ENCODE measurements at places on chromosomes 11 and 22.
A peak's percentile ranks its signal among the peaks of the same experiment; 100 is the strongest.

- no peak for DNase-seq
Observed at GRCh38 chr11:8707541-8708191, 25.1 kb downstream of the RPL27A start.

DNA sequence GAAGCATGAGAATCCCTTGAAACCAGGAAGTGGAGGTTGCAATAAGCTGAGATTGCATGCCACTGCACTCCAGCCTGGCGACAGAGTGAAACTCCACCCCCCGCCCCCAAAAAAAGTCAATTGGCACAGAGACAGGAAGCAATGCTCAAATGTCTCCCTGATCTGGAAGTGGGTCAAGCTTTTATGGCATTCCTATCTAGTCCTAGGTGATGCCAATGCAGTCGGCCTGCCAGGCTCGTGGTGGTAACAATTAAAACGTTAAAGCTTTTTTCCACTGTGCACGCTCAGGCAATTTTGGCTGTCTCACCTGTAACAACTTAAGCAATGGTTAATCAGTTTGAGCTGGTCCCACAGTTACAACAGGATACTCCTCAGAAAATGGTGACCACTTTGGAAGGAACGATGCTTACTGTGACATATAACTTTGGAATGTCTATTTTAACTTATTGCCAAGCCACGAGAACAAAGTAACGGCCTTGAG is 18.9 kb upstream of the PISD start:
- no peak for DNase-seq

DNA sequence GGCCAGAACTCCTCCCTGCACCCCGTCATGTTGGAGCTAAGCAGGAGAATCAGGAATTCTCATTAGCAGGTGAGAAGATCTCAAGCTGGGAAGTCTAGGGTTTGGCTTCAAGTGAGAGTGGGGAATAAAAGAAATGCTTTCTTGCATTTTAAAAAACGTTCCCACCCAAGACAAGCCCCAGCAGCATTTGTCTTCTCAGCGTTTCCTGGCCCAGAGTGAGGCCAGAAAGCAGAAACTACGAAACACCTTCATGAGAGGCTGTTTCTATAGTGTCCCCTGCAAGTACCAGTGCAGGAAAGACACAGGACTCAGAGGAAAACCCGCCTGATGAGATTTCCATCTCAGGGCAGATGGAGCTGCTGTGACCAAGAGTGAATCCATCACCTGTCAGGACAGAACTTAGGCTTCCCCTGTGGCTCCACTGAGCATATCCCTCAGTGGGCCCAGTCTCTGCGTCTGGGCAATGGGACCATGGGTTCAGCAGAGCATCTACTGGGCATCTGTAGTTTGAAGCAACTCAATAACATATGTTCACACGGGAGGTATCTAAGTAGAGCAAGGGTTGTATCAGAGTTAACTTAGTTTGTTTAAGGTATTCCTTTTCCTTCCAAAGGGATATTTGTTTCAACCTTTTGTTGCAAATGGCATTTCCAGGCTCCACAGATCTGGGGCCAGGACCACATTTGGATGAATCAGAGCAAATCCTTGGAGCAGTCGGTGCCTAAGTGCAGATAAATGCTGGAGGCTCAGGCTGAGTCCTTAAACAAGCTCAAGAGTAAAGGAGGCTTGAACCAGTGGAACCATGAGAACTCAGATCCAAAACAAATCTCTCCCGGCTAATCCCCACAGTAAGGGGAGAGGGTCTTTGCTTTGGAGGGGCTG is 548.3 kb downstream of the MIAT start:
- no peak for DNase-seq

DNA sequence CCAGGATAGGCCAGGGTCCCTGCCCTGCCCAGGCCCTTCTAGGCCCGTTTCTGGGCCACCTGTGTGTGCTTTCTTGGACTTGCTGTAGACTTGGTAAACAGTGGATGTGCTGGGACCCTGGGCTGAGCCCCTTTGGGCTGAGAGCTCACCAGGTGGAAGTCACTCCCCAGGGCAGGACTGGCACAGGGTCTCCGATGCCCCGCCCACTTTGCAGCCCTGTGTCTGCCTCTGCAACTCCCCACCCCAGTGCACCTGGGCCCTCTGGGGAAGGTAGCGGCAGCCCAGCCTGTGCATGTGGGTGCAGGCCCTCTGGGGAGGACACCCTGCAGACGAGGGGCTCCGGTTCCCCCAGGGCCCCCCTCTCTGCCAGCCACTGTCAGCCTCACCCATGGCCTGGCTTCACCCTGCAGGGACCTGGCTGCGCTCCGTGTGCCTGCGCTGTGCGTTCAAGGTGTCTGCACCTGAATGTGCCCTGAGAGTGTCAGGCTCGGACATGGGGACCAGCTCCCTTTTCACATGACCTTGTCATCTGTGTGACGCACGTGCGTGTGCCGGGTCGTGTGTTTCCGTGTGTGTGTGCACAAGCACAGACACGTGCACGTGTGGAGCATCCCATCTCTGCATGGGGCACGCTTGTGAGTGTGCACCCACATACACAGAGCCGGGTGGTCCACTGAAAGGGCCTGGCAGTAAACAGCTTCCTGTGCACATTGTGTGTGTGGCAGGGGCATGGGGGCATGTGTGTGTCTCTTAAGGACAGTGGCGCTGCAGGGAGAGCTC is 118.5 kb downstream of the KCNQ1OT1 start:
- DNase-seq: peak; percentile 7

- no peak for DNase-seq
Observed at GRCh38 chr11:8698917-8699441, 16.4 kb downstream of the RPL27A start.

DNA sequence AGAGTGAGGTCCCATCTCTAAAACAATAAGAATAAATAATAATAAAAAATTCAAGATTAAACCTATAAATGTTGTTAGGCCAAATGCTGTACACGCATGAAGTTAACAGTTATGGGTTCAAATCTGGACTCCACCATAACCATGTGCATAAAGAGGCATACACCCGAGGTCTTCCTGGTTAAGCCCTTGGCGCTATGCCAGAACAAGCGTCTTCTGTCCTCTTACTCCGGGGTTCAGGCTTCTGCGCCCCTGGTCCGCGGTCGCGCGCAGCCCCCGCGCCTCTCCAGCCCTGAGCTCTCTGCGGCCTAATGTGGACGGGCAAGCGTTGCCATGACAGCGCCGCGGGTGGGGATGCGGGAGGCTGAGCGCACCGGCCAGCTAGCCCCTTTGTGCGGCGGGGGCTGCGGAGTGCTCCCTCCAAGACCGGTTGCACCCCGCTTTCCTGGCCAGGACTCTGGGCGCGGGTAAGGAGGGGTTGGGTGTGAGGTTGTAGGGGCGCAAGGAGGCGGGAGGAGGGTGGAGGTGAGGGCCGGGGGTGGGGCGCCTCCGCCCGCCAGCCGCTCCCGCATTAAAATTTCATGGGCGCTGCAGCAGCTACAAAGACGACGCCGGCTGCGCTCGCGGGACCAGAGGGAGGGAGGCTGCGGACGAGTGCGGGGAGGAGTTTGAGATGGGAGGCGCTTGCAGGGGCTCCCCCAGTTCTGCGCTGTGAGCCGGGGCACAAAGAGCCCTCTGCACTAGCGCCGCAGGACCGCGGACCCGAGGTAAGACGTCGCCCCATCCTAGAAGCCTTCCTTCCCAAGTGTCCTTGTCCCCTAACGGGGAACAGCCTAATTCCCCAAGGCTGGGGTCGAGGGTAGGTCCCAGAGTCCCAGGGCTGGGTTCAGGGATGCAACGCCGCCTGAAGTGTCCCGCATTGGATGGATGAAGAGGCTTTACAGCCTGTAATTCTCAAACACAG is at the start of gene MIAT:
Gene MIAT, plus strand, starts transcription at position 698 of the 961 bp plus-strand sequence.
- DNase-seq: no peak

DNA sequence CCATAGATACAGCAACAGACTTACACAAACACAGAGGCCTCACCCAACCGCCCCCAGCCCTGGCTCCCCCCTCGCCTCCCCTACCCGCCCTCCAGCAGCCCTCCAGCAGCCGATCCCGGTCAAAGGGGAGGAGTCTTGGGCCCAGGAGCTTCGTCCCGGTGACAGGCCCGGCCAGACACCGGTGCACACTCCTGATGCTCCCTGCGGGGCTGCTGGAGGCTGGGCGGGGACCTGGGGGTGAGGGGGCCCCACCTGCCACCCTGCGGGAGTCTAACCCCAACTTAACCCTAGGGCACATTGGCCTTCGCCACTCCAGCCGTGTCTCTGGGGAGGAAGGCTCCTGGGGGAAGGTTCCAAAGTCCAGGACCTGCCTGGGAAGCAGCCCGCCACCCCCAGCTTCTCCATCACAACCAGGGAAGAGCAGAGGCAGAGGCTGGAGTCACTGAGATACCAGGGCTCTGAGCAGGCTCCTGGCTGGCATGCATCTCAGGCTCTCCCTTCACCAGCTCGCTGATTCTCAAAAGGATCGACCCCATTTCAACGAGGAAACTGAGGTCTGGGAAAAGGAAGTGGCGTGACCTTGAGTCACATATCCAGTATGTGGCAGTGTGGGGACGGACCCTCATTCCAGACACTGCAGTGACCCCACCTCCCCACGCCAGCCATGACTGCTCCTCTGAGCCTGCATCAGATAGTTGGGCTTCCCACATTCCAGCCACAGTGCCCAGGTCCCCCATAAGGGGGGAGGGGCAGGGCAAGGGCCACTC is 14.4 kb downstream of the BCL9L start:
- no peak for DNase-seq

DNA sequence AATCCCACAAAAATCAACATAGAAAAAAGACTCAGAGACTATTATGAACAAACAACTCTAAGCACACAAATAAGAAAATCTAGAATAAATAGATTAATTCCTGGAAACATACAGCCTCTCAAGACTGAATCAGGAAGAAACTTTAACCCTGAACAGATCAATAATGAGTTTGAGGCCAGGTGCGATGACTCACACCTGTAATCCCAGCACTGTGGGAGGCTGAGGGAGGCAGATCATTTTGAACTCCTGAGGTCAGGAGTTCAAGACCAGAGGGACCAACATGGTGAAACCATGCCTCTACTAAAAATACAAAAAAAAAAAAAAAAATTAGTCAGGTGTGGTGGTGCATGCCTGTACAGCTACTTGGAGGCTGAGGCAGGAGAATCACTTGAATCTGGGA is 499.5 kb upstream of the LUZP2 start:
- no peak for DNase-seq

GRCh38 chr11:19792510-19792909 is 79.9 kb downstream of the NAV2 start:
- no peak for DNase-seq

GRCh38 chr11:73931039-73931645 is 19.7 kb upstream of the DNAJB13 start:
- DNase-seq: no peak

- no peak for DNase-seq
Observed at GRCh38 chr11:14339356-14339755, 19.6 kb downstream of the RRAS2 start.

DNA sequence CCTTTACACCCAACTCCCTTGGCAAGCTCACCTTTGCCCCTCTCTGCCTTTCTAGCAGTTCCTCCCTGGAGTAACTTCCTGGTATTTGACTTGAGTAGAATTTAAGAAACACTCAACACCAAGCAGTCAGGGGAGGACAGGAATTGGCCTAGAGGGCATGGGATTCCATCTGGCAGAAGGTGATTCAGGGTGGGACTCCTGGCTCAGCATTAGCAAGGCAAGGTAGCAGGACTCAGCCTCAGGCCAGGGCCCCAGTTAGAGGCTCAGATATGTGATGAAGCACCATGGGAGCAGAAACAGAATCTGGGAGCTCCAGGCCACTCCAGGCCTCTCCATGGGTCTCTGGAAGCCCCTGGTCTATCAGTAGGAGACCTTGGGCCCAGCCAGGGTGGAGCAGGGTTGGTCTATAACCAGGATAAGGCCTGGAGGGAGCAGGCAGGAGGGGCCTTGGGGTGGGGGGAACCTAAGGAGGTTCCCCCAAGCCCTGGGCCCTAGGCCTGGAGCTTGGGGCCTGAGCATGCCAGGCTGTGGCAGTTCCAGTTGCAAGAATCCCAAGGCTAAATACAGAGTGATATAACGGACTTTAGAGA is 148.2 kb downstream of the PARVA start:
- DNase-seq: no peak

DNA sequence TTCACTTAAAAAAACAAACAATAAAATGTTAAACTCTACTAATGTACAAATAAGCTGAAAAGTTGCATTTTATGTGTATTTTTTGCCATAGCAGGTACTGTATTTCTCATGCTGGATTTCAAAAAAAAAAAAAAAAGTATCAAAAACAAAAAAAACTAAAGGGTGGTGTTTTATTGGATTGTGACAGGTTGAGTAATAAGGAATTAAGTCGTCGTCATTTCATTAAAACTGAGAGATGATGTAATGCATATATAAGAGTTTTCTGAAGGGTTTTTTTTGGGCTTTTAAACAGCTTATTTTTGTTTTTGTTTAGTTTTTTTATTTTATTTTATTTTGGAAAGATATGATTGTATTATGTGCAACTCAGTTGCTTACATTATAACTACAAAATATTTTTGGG is 10.9 kb upstream of the ADSL start:
- DNase-seq: no peak

DNA sequence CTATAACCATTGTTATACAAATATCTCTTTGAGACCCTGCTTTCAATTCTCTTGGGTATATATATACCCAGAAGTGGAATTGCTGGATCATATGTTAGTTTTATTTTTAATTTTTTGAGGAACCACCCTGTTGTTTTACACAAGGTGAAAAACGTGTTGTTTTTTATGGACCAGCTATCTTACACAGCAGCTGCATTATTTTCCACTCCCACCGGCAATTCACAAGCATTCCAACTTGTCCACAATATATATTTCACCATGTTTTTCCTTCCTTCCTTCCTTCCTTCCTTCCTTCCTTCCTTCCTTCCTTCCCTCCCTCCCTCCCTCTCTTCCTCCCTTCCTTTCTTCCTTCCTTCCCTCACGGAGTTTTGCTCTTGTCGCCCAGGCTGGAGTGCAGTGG is 6.3 kb upstream of the APOL5 start:
- DNase-seq: no peak

- DNase-seq: no peak
Observed at GRCh38 chr22:20010307-20011122, 6.1 kb downstream of the ARVCF start.

GRCh38 chr11:120932305-120932915 is 91.5 kb upstream of the TBCEL start:
- no peak for DNase-seq

- no peak for DNase-seq
Observed at GRCh38 chr11:108588287-108588686, 5.3 kb downstream of the EXPH5 start.

GRCh38 chr11:575313-575995 is 816 bp upstream of the PHRF1 start:
- DNase-seq: no peak

DNA sequence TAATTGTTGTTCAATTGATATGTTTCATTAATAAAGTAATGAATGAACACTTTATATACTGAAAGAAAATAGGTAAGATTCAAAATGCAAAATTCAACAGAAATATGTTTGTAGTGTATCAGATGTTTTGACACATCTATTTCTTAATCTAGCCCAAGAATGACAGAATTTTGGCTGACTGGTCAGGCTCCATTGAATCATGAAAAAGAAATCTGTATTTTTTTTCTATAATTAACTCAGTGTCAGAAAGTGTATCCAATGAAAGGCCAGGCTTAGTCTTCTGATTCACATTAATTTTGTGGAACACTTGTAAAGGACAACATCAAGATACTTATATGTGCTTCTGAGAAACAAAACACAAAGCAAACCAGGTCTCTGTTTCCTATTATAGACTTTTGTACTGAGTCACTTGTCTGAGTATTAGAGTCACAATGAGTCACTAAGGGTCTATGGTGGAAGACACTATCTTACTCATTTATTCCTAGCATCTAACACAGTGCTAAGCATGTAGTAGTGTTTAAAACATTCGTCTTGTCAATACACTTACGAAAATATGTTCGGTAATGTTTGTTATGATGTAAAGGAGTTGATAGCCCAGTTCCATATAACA is 297.7 kb upstream of the CCDC90B start:
- no peak for DNase-seq

- DNase-seq: no peak
Observed at GRCh38 chr11:107719557-107720302, 7.9 kb upstream of the SLN start.
